ENCODE measurements at places on chromosomes 3 and 15. TPM values are rescaled to one million over a fixed set of nuclear protein-coding genes. Genes with fewer than 3 reads are reported as not detected.

Gene GREM1
- total RNA-seq, result not detected

DNA sequence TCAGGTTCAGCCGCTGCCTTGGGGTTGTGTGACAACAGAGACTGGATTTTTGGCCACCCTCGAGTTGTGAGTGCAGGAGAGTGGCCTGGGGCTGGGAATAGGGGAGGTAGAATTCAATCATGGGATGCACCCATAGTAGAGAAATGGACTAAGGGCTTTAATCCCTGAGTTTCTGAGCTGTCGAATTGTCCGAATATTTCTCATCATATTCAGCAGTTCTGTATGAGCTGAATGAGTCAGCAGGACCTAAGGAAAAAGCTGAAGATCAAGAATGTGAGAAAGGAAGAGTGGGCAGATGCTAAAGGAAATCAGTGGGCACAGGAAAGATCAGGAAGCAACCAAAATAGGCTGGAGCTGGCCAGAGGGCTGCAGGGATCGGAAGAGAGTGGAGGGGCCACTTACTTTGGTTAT, 44.4 kb upstream of the SACM1L start:
- DNase-seq, result no peak

DNA sequence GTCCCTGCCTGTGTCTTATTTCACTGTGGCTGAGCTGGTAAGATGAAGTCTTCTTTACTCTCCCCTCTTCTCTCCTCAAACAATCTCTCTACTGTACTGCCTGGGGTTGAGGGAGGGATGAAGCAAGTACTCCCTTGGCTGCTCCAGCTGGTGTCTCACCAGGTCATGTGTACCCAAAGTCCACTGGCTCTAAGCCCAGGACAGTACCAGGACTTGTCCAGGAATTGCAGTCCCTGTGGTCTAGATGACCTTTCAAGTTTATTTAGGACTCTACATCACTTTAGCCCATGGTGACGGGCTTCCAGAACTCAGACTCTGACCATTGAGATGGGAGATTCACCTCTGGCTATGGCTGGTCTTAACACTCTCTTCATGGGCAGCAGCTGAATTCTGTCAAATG, 17.5 kb upstream of the SLC27A2 start:
- DNase-seq, result no peak

Gene TMEM43
- total RNA-seq, result 20.2 TPM

Gene CNTN3
- total RNA-seq, result not detected

Gene LMAN1L
- total RNA-seq, result not detected

DNA sequence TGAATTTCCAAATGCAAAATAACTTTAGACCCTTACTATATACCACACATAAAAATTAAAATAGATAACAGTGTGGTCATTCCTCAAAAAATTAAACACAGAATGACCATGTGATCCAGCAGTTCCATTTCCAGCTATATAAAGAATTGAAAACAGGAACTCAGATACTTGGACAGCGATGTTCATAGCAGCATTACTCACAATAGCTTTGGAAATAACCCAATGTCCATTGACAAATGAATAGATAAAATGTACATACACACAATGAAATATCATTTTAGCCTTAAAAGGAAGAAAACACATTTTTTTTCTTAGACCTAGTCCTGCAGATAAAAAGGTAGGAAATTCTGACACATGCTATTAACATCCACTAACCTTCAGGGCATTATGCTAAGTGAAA, 26.7 kb downstream of the RAD51 start:
- no peak for DNase-seq

Gene LSM3
- 20.5 TPM for total RNA-seq

- DNase-seq, result no peak
Observed at GRCh38 chr15:77553257-77553656, 79.5 kb downstream of the LINGO1 start.

DNA sequence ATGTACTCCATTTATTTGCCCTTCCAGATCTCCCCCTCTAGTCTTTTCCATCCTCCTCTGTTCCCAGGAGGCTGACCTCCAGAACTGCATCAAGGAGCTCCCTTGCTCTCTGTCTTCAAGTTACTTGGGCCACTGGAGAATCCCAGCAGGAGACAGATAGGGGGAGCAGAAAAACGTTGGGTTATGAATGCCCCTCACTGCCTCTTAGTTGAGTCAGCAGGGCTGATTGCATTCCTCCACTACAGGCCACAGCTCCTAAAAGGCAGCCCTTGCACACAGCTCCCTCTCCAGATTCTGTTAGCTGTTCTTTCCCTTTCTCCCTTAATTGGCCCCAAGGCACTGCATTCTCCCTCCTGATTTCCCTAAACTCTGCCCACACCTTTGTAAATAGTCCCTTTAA, 12.4 kb upstream of the CEP152 start:
- DNase-seq, result no peak

DNA sequence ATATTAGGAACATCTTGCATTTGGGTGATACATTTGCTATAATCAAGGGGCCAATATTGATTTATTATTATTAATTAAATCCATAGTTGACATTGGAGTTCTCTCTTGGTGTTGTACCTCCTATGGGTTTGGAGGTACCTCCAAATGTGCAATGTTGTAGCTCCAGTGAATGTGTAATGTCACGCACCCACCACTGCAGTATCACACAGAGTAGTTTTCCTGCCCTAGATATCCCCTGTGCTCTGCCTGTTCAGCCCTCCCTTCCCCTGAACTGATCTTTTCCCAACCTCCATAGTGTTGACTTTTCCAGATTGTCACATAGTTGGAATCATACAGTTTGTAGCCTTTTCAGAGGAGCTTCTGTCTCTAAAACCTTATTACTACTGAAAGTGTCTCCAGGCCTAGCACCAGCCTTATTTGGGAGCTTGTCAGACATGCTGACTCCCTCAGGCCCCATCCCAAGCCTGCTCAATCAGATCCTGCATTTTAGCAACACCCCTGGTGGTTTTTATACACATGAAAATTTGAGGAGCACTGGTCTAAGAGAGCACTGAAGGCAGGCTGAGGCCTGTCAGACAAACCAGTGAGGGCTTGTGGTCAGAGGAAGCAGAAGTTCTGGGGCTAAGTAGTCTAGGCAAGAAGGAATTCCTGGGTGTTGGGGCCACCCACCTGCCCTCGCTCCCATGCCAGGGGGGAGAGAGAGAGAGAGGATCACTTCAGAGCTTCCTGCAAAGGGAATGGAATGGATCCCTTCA, 73.4 kb downstream of the SLC6A11 start:
- no peak for DNase-seq

DNA sequence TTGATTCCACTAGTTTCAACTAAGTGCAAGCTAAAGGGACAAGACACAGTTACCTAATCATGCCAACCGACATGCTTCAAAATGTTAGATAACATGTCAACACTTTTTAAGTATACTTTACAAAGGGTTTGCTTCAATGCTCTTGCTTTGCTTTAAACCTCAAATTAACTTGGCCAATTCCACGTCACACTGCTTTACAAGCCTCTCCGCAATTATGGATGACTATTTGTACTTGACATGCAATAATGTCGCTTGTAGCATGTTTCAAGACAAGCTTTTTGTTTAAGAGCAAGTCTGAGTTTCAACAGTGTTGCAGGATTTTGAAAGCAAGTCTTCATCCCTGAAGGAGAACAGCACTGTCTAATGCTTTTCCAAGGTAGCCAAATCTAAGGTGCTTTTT, 86.9 kb downstream of the CNTN3 start:
- DNase-seq, result no peak

Gene COL6A5
- not detected for total RNA-seq

- DNase-seq, result no peak
Observed at GRCh38 chr15:55915876-55916567, 77.4 kb downstream of the NEDD4 start.

DNA sequence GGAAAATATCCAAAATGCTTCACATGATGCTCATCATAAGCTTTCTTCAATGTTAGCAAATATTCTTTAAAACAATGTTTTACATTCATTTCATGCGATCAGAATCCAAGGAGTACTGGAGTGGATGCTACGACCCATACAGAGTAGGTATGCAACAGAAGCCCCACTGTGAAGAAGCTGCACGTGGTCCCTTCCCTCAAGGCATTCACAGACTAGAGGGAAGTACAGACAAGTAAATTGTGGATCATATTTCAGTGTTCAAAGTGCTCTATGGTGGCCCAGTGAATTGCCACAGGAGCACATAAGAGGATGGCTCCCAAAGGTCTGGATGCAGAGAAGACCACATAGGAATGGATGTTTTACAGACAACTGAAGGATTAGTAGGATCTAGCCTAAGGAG, 789.9 kb downstream of the IGSF11 start:
- no peak for DNase-seq

Gene CD200
- total RNA-seq, result 15.7 TPM

DNA sequence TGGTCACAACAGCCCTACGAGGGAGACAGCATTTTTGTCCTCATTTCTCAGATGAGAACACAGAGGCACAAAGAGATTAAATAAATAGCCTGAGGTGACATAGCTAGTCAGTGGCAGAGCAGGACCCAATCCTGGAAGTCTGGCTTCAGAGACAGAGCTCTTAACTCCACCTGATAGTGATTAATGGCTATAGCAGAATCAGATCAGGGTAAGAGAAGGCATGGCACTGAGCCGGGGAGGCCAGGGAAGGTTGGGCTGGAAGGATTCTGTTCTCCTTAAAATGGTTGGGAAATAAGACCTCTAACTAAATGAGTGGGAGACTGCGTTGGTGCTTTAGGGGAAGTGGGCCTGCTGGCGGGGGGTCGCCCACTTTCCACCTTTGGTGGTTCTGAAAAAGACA, 104.5 kb downstream of the VGLL4 start:
- DNase-seq, result no peak

Data from activated CD8-positive, alpha-beta T cell treated with anti-CD3 and anti-CD28 coated beads for 36 hours (primary cell).